ENCODE measurements at places on chromosomes 11 and 22. TPM values are rescaled to one million over a fixed set of nuclear protein-coding genes. Genes with fewer than 3 reads are reported as not detected.

KRTAP5-8 gene
- total RNA-seq: not detected

GRCh38 chr11:70622091-70622490 lies 223.8 kb downstream of the CTTN start:
- no peak for DNase-seq

- DNase-seq: peak; percentile 54
Measured at GRCh38 chr11:66045177-66045639, 3.8 kb downstream of the GAL3ST3 start.

GRCh38 chr11:79221444-79222130 lies 219.2 kb downstream of the TENM4 start:
- DNase-seq: no peak

NCF4 gene
- not detected for total RNA-seq

CLDN25 gene
- not detected for total RNA-seq

DNA sequence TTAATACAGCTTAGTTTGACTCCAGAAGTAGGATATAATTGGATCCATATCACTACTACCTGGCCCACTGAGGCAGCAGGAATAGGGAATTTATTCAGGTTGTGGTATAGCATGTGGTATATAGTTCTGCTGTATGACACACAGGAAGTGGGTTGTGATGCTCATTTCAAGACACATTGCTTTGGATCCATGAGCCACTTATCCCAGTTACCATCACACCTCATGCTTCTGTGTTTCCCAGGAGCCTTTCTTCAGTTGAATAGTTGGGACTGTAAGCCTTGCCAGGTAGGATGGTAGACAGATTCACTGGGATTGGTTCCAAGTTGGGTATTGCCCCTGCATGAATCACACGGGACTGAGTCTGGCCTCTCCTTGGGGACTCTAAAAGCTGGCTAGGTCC lies 9.9 kb upstream of the SLC37A2 start:
- no peak for DNase-seq

DNA sequence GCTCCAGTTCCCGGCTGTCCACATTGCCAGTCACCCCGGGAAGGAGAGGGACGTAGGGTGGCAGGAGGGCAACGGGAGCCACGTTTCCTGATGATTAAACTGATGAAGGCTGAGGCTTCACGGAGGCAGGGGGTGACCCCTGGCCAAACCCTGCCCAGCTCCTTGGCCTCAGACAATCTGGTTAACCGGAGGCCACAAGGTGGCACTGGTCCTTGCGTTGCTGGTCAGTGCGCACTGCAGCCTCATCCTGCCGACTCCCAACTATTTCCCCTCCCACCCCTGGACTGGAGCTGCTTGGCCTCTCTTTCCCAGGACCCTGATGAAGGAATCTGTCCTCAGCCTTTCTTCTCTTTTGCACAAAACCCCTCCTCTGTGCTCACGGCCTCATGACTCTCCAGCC lies 75.3 kb downstream of the PDE2A start:
- DNase-seq: peak; percentile 54

APOBEC3H gene
- 0.50 TPM for total RNA-seq

- DNase-seq: no peak
Measured at GRCh38 chr11:116240710-116241109, 532.1 kb downstream of the BUD13 start.

- no peak for DNase-seq
Measured at GRCh38 chr11:60390419-60390818, 5.8 kb upstream of the MS4A14 start.

DNA sequence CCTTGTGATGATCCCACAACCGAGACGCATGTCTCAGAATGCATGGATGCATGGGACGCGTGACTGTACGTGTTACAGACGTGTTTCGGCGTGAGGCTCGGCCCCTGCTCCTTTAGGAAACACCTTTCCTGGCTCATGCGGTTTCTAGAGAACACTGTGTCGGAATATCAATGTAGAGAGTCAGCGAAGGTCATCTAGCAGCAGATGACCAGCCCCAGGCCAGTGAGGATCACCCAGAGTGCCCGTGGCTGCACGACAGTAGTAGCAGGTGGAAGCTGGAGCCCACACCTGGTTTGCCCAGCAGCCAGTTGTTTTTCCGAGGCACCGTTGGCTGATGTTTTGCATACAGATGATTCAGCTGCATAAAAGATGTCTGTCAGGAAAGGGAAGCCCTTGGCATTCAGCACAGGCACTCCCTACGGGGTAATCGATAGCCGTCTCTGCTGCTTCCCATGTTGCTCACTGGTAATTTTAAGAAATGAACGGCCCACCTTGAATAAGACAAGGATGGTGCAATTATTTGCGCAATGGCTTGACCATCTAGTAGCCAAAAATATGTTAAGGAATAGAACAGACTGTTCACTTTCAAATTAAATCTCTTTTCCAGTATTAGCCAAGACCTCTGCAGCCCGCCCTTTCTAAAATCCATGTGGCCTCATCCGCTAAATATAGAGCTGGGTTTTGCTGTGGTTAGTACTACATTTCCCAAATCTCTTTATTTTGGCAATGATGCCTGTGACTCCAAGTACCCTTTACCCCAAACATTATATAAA lies 1.1 kb upstream of the CLTCL1 start:
- no peak for DNase-seq

- DNase-seq: no peak
Measured at GRCh38 chr22:44074337-44074984, 50.4 kb downstream of the PARVB start.

ZNF70 gene
- total RNA-seq: 1.7 TPM

GRCh38 chr11:77320351-77320750 lies 18.9 kb upstream of the GDPD4 start:
- DNase-seq: no peak

GGTLC3 gene
- not detected for total RNA-seq

GRCh38 chr11:125890447-125891100 lies 3.1 kb downstream of the HYLS1 start:
- no peak for DNase-seq

DNA sequence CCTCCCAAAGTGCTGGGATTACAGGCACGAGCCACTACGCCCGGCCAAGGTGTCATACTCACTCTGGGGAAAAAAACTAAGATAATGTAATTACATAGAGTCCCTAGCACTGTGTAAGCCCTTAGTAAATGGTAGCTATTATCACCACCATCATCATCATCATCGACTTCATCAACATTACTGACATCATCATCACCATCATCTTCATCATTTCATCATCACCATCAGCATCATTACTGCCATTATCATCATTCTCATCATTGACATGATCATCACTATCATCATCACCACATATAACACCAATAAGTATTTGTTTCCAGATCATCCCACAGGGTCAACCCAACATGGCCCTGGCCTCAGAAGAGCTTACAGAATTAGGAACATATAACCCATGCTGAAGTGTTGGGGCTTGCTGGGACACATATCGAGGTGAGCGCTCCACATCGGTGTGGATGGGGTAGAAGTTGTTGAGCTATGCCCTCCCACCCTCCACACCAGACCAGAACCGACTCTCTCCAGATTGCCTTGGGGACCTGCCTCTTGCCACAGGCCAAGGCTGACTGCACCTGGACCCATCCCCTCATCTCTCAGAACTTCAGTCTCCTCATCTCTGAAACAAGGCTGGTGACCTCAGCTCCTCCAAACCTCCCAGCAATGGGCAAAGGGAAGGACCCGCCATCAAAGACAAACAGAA lies 14.7 kb upstream of the CD5 start:
- no peak for DNase-seq

DNA sequence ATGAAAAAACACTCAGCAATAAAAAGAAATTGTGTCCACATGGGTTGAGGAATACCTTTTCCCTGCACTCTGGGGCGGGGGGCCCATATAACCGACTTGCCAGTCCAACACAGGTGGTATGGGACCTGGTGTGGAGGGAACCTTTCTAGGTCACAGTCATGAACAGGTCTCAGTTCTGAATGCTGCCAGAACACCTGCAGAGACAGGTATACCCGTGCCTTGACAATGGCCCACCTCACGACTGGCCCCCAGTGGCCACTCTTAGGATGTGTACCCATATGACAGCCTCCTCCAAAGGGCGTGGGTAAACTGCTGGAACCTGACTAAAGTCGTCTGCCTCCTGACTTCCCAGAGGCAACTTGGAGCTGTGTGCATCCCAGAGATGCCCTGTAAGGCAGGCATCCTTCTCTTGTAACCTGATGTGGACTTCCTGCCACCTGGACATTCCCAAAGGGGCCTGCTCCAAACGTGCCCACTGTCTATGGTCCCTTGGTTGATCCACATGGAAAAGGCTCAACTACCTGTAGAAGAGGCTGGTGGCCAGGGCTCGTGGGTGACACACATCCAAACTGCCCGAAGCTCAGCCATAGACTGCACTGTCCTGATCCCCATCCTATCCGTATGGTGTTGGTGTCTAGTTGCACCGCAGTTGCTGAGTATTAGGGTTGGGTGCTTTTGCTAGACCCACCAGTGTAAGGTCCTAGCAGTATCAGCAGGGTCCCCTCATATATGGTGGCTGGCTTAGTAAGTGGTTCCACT lies 859.3 kb downstream of the BRD1 start:
- DNase-seq: peak; percentile 11

GRCh38 chr11:107078375-107078774 lies 60.1 kb upstream of the GUCY1A2 start:
- DNase-seq: no peak

DNA sequence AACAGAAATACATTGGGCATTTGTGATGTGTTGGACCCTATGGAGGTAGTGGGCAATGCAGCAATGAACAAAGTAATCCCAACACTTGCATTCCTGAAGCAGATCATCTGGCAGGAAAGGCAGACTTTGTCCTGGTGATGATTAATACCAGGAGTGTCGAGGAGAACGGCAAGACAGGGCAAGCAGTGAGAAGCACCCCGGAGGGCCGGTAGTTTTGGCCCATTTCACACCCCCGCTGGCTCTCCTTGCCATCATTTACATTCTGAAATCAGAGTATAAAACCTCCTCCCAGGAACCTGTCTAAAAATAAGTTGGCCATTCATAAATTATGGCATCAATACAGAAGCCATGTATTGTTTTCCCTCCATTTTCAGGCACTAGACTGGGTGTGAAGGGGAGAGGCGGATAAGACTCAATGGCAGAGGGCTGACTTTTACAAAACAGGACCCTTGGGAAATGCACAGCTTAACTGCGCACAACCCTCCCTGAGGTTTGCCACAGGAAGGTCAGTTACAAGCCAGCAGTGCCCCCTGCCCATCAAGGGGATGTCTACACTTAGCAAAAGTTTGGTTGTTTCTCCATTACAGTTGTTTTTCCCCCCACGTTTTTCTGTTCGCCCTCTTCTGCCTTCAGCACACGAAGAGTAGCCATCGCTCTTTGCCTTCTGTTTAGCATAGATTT lies 55.6 kb downstream of the OPCML start:
- DNase-seq: no peak

DNA sequence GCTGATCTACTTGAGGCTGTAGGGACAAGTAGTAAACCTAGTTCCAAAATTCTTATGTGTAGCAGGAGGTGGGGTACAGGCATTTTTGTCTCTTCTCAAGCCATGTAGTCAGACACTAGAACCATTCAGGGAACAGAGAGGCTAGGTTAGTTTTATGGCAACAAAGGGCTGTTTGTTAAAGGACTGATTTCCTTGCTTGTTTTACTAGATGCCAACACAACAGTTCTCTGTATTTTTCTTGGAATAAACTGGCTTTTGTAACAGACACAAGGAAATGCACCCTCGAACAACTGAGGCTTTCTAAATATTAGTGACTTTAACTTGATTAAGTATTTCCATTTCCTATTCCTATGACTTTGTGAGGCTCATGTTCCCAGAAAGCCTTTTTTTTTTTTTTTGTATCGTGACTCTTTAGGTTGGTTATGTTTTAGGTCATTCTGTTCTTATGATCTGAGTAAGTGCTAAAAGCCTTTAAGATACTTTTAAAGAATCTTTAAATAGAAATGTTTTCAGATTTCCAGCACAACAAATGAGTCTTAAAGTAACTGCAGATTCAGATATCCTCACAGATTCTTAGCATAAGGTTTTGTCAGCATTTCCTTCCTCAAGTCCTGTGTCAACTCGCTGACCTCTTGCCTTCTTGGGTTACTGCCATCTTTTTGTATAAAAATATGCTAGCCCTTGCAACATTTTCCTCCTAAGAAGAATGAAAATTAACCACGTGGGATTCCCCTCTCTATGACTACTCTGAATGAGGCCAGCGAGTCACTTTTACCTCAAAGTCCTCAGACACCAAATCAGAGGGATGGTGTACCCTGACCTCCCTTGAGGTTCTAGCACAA lies 92.5 kb downstream of the CCDC83 start:
- peak; percentile 51 for DNase-seq

EFCAB6 gene
- total RNA-seq: 0.88 TPM

TRIM5 gene
- 32.9 TPM for total RNA-seq

GRCh38 chr22:44445307-44445680 lies 52.7 kb downstream of the RTL6 start:
- no peak for DNase-seq

Data from A172 (cell line).